ENCODE measurements at places on chromosomes 16 and 17.
A peak's percentile ranks its signal among the peaks of the same experiment; 100 is the strongest.

- DNase-seq, result no peak
Observed at GRCh38 chr16:82345318-82345717, 175.3 kb upstream of the MPHOSPH6 start.

- DNase-seq, result no peak
Observed at GRCh38 chr17:66541461-66542128, 239.2 kb downstream of the PRKCA start.

DNA sequence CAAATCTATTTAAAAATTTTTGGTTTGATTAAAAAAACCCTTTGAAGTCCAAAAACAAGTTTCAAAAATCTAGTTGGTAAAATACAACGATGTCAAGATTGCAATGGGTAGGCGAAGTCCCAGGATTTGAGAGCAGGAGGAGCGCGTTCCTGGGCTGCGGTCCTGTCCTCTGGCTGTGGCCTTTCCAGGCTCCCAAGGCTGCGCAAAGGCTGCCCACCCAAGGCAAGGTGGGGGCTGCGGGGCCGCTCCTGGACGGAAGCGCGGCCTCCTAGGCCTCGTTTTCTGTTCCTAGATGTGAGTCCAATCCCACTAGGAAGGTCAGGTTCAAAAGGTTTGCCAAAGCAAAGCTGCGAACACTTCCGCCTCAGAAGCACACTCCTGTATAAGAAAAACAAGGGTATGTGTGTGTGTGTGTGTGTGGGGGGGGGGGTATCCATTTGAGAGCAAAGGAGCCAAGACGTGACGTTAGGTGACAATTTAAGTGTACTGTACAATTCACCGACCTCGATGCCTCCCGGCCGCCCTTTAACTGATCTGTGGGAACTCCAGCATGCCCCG, 9.2 kb downstream of the AHSP start:
- no peak for DNase-seq

DNA sequence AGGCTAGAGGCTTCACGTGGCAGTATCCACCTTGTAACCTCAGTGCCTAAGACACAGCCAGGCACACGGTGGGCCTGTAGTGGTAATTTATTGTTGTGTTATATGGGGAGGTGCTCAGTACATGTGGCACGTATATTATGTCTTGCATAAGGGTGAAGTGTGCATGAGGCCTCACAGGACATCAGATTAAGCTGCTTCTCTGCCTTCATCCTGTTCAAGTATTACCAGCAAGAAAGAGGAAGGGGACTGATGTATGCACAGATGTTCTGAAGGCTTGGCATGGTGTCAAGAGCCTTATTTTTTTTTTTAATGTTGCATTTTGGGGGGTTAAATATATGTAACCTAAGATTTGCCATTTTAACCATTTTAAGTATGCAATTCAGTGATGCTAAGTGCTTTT, 71.6 kb downstream of the ABCC1 start:
- DNase-seq, result no peak

- DNase-seq, result no peak
Observed at GRCh38 chr16:88807626-88808453, 3.9 kb downstream of the APRT start.

DNA sequence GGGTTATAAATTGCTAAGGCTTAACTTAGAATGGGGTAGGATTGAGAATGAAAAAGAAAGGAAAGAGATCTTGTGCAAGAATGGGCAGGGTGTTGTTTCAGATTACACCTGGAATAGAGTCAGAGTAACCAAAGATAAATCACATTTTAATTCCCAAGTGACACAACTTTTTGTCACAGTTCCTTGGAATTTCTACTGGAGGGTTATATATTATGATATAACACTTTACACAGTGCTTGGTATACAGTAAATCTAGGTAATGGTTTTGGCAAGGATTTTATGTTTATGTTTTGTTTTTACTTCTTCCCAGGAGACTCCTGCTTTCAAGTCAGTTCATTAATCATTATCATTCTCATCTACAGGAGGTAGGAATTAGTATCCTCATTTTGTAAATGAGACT, 115.7 kb upstream of the KCNJ16 start:
- no peak for DNase-seq

DNA sequence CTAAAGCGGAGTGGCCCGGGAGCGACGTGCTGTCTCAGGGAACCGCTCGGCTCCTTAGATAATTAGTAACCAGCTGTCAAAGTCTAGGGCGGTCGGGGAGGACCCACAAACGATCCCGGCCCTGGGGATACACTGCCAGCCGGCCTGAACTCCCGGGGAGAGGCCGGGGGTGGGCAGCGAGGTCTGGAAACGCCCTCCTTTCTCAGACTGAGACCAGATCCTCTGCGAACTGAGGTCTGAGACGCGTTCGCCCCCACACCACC, 1.3 kb downstream of the HNF1B start:
- no peak for DNase-seq

- no peak for DNase-seq
Observed at GRCh38 chr16:84362471-84362941, 5.8 kb upstream of the ATP2C2 start.

DNA sequence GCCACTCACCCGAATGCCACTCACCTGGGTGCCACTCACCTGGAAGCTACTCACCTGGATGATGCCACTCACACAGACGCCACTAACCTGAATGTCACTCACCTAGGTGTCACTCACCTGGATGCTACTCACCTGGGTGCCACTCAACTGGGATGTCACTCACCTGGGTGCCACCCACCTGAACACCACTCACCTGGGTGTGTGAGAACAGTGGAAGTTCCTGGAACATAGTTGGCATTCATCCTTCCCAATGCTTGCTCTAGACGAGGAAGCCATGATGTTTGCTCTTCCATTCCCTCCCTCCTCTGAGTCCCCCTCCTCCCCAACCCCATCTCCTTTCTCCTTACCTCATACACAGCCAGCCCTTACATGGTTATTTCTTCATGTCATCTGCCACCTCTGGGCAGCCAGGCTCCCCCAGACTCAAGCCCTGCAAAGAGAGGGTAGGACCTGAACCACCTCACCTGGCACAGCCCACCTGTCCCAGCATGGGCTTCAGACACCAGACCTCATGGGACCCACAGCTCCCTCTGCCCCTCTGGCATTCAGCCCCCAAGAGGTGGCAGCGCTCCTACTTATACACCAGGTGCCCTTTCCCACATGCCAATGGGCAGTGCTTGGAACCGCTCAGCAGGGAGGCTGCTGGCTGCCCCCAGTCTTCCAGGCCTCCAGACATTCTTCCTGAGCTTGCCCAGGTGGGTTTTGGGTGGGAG, 171.8 kb upstream of the FOXF1 start:
- DNase-seq, result no peak

DNA sequence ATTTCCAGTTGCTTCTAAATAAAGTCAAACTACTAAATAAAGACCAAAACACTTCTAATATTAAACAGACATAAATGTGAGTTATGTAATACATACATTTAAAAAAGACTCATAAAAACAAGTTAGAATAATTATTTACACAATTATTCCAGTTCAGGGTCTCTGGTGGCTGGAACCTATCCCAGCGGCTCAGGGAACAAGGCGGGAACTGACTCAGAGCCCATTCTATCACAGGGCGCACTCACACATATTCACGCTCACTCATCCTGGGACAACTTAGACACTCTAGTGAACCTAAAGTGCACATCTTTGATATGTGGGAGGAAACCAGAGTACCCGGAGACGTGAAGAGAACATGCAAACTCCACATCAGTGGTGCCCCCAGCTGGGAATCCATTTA, 25.0 kb downstream of the PLXDC1 start:
- no peak for DNase-seq

- DNase-seq, result no peak
Observed at GRCh38 chr16:17450291-17450690, 20.5 kb downstream of the XYLT1 start.

DNA sequence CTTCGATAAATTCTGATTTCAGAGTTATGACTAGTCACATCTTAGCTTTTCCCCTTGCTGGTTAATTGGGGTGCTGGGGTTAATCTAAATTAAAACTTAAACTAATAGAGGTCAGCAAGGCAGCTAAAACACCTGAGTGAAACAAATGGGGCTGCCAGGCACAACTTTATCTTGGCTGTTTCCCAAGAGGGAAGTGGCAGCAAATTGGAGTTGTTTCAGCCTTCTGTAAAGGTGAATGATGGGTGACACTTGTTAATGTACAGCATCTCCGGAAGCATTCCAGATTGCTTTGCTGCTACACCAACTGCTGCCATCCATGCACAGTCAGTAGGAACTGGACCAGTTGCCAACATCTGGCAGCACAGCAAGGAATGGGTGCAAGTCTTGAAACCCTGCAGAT, 43.9 kb downstream of the AATF start:
- DNase-seq, result no peak

GRCh38 chr17:77999413-78000173, 41.1 kb downstream of the TNRC6C start:
- no peak for DNase-seq

GRCh38 chr17:69059458-69060175, 1.1 kb downstream of the ABCA9 start:
- DNase-seq, result no peak

- DNase-seq, result no peak
Observed at GRCh38 chr16:1366712-1367299, 15.1 kb downstream of the GNPTG start.

DNA sequence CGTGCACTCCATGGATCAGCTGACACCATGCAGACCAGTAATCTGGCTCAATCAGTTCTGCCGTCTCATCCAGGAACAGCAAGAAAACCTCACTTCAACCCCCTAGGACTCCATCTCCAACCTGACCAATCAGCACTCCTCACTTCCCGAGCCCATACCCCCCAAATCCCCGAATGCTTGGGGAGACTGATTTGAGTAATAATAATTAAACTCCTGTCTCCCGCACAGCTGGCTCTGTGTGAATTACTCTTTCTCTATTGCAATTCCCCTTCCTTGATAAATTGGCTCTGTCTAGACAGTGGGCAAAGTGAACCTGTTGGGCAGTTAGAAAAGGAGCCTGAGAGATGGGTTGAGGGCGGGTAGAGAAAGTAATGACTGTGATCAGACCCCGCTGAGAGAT, 320.0 kb downstream of the HAPSTR1 start:
- DNase-seq, result no peak

DNA sequence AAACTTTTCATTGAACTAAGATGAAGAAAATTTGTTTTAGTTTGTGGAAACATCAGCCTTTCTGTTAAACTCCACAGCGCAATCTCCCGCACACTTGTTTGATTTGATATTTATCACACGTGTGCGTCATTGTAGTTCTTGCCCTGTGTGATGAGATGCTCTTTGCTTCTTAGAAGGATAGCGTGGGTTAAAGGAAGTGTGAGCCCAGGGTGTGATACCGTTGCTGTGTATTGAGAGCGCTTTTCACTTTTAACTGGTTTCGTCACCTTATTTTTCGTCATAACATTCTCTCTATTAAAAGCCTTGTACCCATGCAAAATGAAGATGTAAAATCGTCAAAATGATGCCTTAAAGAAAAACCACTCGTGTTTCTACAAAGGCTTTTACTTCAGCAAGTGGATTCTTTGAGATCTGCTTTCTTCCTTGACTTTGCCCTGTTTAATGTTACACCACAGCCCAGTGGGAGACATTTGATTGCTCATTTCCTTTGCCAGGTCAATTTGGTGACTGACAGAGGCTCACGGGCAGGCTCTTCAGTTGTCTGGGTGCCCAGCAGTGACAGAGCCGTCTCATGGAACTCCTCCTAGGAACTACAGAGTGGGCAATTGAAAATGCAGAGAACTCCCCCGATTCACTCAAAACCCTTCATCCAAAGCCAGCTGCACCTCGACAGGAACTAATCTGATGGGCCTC, 61.1 kb downstream of the RPA1 start:
- DNase-seq, result peak; percentile 28

GRCh38 chr16:27414788-27415431, 12.9 kb downstream of the IL21R start:
- no peak for DNase-seq

DNA sequence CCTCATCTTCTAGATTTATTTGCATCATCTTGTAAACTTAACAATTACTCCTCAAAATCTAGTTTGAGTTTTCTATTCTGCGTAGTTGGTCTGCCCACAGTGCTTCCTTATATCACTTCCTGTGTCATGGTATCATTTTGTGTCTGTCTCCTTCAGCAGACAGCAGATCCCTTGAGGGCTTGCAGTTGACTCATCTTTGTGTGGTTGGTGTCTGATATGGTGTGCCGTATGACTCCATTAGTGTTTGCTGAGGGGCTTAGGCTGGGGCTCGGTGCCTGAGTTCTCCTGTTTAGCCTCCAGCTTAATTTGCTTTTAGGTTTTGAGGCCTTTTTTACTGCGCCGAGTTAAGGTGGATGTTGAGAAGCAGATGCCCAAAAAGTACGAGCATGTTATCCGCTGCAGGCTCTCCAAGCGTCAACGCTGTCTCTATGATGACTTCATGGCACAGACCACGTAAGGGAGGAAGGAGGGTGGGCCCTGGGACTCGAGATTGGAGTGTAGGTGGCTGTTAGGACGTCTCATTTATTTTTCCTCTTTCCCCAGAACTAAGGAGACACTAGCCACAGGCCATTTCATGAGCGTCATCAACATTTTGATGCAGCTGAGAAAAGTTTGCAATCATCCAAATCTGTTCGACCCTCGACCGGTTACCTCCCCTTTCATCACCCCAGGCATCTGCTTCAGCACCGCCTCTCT, 16.9 kb downstream of the SRCAP start:
- peak; percentile 46 for DNase-seq

DNA sequence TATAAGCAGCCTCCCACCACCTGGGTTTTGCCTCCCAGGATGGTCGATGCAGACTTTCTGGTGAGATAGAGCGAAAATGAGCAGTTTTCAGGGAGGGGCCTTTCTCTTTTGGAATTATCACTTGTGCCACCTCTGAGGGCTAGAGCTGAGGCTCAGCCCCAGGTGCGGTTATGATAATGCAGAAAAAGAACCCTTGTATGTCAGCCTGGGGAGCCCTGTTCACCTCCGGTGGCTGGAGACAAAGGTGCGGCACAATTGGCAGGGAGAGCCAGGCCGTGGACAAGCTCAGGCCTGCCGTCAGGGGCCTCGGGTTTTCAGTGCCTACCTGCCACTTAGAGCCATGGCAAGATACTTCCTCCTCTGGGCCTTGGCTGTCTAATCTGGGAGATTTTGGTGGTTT, 4.4 kb downstream of the SCPEP1 start:
- no peak for DNase-seq

DNA sequence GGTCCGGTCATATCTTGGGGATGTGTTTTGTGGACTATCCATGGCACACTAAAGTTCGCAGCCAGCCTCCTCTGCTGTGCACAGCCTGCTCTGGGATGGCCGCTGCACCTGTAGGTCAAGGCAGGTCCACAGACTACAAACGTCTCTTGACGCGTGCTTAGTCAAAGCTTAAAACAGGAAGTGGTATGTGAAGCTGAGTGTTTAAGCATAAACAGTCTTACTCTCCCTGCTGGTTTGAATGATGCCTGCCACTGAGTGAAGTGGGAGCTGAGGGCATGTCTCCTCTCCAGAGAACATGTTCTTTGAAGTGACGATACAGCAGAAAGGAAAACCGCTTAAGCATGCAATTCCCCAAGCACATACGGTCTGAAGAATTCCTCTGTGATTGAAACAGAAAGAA, 365.6 kb downstream of the SLC39A11 start:
- peak; percentile 14 for DNase-seq

- no peak for DNase-seq
Observed at GRCh38 chr17:9368631-9369030, 207.0 kb downstream of the STX8 start.

GRCh38 chr16:72270531-72270930, 98.6 kb upstream of the PMFBP1 start:
- no peak for DNase-seq

Data from effector memory CD8-positive, alpha-beta T cell (primary cell).